Neural crest cell (in vitro differentiated cells): ENCODE measurements at places on chromosomes 3 and 15. TPM values are rescaled to one million over a fixed set of nuclear protein-coding genes. Genes with fewer than 3 reads are reported as not detected.

GRCh38 chr15:78671626-78672211 lies 30.7 kb upstream of the CHRNB4 start:
- DNase-seq: no peak

GRCh38 chr3:157067114-157067513 lies 92.8 kb downstream of the CCNL1 start:
- DNase-seq: no peak

- DNase-seq: no peak
Observed at GRCh38 chr3:195727606-195728195, 6.9 kb downstream of the MUC20 start.

GRCh38 chr3:10561946-10562560 lies 56.7 kb upstream of the ATP2B2 start:
- no peak for DNase-seq

GRCh38 chr3:183261151-183261724 lies 8.2 kb downstream of the B3GNT5 start:
- DNase-seq: no peak

GRCh38 chr15:44096596-44096995 lies 98.5 kb downstream of the FRMD5 start:
- DNase-seq: no peak

DNA sequence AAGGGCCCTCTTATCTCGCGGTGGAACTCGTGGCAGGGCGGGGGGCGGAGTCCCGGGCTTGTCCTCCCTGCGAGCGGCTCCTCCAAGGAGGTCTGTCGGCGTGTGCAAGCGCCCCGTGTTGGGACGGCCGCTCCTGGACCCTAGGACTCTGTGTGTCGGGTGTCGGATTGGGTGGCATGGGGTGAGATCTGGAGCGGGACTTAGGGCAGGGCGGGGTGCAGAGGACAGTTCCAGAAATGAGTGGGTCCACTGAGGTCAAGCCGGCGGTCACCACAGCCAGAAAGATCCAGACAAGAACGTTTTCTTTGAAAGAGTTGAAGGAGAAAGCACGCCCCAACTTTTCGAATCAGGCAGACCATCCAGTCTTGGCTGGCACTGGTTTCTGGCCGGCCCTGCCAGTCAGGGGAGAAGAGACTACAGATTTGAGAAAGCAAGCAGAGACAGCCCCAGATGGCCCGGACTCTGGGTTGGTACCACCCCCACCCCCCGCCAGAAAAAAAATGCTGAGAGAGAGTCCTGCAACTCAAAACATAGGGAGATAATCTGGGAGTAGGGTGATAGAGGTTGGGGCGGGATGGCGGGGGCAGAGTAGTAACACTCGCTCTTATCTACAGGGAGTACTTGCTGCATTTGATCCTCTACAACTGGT lies 784 bp upstream of the CISH start:
- DNase-seq: no peak

GRCh38 chr3:104526901-104527401 lies 839.8 kb upstream of the ALCAM start:
- DNase-seq: no peak

DNA sequence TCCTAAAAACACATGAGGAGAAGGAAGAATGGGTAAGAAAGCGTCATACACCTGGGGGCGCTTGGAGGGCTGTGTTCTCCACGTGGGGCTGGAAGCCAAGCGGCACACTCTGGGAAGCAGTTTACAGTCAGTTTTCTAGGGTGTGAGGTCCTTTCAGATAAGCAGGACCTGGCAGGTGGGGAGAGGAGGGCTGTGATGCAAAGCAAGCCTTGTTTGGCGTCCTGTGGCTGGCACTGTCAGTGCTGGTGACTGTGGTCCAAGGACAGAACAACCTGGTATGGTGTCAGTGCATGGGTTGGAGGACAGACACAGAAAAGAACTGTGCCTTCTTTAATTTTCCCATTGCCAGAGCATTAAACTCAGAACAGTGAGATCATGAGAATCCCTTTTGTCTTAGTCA lies 260.7 kb upstream of the NR2E3 start:
- no peak for DNase-seq

DNA sequence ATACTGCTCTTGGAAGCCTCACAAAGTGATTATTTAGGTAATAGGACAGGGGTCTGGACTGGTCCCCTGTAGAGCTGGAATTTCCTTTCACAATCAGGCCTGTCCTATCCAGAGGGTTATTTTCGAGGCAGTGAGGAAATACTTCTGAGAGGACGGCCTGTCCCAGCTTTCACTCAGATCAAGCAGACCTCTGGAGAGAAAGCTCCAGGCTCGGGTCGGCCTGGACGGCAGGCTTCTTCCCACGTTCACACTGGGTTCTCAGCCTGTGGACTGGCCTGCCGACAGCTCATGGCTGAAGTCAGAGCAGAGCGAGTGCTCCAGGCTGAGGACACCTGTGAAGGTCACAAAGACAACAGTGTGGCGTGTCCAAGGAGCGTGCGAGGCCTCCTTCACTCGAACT lies 405.3 kb downstream of the VPS13C start:
- no peak for DNase-seq

DNA sequence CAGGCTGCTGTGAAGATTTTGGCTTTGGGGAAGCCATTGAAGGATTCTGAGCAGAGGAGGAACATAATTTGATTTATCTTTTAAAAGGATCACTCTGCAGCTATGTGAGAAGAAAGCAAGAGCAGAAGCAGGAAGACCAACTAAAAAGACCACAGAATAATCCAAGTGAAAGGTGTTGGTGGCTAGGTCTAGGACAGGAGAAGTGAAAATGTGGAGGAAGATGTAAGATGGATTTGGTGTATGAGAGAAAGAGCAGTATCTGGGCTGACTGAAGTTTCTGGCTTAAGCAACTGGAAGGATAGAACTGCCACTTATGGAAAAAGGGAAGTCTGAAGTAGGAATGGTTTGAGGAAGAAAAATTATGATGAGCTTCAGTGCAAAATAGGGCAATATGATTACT lies 62.0 kb downstream of the SFMBT1 start:
- DNase-seq: no peak

- DNase-seq: no peak
Observed at GRCh38 chr3:48664929-48665328, 2.2 kb upstream of the CELSR3 start.

GRCh38 chr3:42298259-42298658 lies 32.3 kb upstream of the CCK start:
- no peak for DNase-seq

GRCh38 chr3:64732576-64732975 lies 44.8 kb upstream of the ADAMTS9 start:
- DNase-seq: no peak

DNA sequence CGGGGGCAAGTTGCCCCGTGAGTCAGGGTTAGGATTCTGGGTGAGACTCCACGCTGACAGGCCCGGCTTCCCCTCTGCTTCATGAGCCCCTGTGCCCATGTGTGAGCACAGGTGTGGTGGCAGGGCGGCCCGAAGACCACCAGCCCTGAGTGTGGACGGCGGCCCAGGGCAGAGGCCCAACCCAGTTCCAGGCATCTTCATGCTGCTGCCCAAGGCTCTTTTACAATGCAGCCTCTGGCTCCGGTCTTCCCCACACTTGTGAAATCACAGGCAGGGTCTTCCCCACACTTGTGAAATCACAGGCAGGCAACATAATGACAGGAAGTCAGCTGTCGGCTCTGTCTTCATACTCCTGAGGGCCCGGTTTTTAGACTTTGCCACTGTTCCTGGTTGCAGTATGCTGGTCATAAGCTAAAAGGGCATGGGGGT lies 78.8 kb downstream of the AAGAB start:
- DNase-seq: no peak

GRCh38 chr15:50774450-50774849 lies 8.9 kb upstream of the SPPL2A start:
- no peak for DNase-seq

- no peak for DNase-seq
Observed at GRCh38 chr15:94086341-94086740, 145.0 kb upstream of the MCTP2 start.

CRYGS gene
- 4.3 and 4.7 TPM in 2 replicates for total RNA-seq

MRAS gene
- total RNA-seq: 24.7 and 27.0 TPM in 2 replicates

OR5AC2 gene
- not detected in 2 replicates for total RNA-seq

DUOX2 gene
- 0.02 TPM in 1 of 2 replicates, not detected in the other for total RNA-seq

TMEM87A gene
- total RNA-seq: 33.0 and 34.8 TPM in 2 replicates

ZNF502 gene
- total RNA-seq: not detected in 2 replicates

GOLGA8M gene
- total RNA-seq: 0.40 and 0.82 TPM in 2 replicates

GOLGA8B gene
- 45.9 and 52.2 TPM in 2 replicates for total RNA-seq

P2RY14 gene
- total RNA-seq: not detected in 2 replicates

CERS3 gene
- 0.26 TPM in 1 of 2 replicates, not detected in the other for total RNA-seq

PYGO1 gene
- 32.2 and 35.4 TPM in 2 replicates for total RNA-seq

WNT5A gene
- 14.4 and 14.7 TPM in 2 replicates for total RNA-seq

CHMP2B gene
- total RNA-seq: 19.6 and 19.7 TPM in 2 replicates

CASR gene
- total RNA-seq: not detected in 2 replicates

SLC12A8 gene
- total RNA-seq: 2.7 and 2.9 TPM in 2 replicates

MST1R gene
- total RNA-seq: 1.4 and 2.6 TPM in 2 replicates
